ENCODE measurements at places on chromosomes 7 and 10.

DNA sequence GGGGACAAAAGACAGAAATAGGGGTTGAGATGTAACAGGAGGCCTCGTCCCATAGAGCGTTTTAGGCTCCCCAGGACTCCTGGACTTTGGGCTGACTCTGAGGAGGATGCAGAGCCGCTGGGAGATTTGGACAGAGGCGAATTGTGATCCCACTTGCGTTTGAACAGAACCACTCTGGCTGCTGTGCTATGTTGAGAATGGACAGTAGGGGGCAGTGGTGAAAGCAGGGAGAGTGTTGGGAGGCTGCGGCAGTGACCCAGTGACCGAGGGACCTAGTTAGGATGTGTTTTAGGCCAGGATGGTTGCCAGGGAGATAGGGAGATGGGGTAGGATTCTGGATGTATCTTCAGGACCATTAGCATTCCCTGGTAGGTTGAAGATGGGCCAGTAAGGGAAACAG lies 271.6 kb downstream of the CCDC3 start:
- no peak for DNase-seq

DNA sequence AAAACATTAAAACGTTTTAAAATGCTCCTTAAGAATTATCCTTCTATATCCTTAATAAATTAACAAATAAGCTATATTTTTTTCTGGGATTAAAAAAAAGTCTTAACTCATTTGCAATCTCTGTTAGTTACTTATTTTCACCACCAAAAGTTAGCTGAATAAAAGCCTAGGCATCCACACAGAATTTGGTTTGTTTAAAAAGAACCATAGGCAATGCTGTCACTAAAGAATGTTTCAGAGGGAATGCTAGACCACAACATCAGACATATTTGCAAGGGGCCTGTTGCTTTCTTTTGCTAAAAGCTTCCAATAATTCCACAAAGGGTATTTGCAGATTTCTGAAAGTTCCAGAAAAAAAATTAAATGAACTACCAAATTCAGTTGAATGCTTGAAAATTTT lies 244.2 kb downstream of the POU6F2 start:
- no peak for DNase-seq

DNA sequence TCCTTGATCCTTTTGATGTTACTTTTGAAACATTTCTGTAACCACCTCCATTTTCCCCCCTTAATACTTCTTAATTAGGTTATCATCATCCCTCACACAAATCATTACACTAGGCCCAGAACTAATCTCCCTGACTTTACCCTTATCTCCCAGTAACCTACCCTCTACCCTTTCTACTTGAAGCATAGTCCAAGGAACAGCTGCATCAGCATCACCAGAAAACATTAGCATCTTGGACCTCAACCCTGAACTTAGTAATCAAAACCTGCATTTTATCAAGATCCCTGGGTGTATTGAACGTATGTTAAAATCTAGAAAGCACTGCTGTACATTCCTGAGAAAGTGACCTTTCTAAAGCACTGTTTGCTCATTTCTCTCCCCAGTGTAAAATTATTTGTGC lies 38.8 kb downstream of the MGAM2 start:
- DNase-seq: no peak

DNA sequence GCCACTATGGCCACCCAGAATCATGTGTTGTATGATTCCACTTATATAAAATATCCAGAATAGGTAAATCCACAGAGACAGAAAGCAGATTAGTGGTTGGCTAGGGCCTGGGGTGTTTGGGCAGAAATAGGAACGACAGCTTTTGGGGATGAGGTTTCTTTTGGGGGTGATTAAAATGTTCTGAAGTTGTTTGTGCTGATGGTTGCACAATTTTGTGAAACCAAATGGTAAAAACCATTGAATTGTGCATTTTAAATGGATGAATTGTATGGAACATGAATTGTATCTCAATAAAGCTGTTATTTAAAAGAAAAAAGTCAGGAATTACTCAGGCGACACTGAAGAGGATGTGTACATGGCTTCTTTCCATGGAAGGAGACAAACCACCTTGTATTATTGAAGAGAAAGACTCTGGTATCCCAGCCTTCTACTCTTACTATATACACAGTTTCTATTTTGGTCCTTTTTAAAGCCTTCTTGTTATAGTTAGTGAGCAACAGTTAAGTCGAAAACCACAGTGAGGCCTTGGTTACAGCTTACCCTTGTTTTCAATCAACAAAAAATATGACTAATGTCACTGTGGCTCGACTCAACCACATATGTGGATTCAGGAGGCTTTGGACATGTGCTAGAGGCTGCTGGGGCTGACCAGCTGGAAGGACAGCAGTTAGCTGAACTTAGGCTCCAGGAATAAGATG lies 57.1 kb upstream of the KMT2E start:
- DNase-seq: peak; percentile 75

- no peak for DNase-seq
These were observed 33.5 kb downstream of the GCC1 start for GRCh38 chr7:127551941-127552340.

GRCh38 chr10:87860156-87860795 lies 3.1 kb downstream of the KLLN start:
- peak; percentile 67 for DNase-seq

DNA sequence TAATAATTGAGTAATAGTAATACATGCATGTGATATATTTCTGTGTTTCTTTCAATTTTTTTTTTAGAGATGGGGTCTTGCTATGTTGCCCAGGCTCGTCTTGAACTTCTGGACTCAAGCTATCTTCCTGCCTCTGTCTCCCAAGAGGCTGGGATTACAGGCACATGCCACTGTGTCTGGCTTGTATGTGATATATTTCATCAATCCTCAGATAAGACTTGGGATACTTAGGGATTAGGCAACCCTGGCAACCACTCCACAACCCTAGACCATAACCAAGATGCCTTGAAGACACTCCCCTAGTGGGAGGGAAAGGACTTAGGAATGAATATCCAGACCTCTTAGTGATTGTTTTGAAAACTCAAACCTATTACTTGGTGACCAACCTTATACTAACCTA lies 154.8 kb downstream of the CCDC3 start:
- DNase-seq: no peak

- no peak for DNase-seq
These were observed 42.0 kb downstream of the GNA12 start for GRCh38 chr7:2802101-2802500.

DNA sequence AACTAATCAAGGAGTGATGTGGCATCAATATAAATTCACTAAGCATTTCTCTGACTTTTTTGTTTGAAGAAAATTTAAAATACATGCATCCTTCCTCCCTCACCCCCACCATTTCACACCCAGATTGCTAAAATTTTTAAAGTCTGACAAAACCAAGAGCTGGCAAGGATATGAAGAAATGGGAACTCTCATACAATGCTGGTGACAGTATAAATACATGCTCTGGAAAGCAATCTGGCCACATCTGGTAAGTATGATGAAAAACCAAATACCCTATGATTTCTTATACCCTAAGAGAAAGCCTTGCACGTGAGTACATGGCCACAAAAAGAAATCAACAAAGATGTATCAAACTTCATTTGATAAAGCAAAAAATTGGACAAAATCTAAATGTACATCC lies 31.2 kb downstream of the P4HA1 start:
- DNase-seq: no peak

DNA sequence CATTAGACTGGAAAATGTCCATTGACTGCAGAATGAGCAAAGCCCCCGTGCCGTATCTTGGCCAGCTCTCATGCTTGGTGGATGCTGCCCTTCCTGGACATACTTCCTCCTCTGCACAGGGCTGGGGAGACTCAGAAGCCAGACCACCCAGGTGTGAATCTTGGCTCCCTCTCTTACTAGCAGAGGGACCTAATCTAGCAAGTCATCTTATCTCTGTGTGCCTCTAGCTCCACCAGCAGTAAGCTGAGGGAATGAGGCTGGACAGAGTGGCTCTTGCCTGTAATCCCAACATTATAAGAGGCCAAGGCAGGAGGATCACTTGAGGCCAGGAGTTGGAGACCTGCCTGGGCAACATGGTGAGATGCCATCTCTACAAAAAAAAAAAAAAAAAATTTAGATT lies 173.8 kb upstream of the GHITM start:
- no peak for DNase-seq

DNA sequence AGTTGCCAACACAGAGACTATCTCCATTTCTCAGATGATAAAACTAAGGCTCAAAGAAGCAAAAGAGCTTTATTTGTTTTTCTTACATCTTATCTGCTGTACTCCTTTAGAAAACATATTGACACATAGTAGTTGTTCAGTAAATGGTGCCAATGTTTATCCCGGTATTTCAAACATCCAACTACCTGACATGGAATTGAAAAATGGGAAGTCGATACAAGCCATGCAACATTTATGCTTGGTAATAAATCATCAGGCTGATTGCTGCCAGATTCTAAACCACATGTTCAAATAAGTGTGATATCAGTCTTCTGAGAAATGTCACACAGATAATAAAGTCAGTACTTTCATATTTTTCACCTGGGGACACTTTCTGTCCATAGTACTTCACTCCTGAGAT lies 65.8 kb upstream of the C10orf120 start:
- no peak for DNase-seq

DNA sequence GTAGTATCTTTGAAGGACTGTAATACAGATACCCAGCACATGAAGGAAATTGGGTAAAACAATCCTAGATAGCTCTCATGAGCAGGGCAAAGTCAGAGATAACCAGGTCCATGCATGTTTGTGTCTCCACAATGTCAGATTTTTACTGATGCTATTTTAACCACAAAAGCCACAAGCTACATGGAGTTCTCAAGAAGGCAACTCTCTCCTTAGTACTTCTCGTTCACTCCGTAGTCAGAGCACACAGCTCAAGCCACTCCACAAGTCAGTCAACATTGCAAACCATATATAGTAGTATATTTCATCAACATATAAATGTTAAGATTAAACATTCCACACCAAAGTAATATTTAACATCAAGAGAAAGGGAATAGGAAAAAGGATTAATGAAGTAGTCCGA lies 98.0 kb upstream of the PIK3CG start:
- DNase-seq: no peak

DNA sequence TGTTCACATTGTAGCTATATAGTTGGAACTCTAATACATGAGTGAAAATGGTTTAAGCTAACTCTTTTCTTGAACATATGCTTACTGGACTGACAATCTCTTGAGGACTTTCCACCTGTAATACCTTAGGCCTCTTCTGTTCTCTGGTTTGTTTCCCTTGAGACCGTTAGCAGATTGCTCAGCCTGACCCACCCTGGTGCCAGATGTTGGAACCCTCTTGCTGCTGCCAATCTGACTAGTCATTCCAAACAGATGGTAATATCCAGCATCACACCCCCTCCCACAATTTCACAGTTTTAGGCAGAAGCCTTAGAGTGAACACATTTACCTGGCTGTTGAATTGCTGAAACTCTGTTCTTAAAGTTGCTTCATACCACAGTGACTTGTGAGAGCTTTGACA lies 18.7 kb downstream of the CALD1 start:
- DNase-seq: no peak

GRCh38 chr10:102888048-102888447 lies 18.8 kb downstream of the AS3MT start:
- DNase-seq: no peak

GRCh38 chr10:10617686-10618085 lies 400.0 kb upstream of the CELF2 start:
- no peak for DNase-seq

GRCh38 chr7:151432658-151433521 lies 7.1 kb downstream of the CRYGN start:
- DNase-seq: peak; percentile 47

DNA sequence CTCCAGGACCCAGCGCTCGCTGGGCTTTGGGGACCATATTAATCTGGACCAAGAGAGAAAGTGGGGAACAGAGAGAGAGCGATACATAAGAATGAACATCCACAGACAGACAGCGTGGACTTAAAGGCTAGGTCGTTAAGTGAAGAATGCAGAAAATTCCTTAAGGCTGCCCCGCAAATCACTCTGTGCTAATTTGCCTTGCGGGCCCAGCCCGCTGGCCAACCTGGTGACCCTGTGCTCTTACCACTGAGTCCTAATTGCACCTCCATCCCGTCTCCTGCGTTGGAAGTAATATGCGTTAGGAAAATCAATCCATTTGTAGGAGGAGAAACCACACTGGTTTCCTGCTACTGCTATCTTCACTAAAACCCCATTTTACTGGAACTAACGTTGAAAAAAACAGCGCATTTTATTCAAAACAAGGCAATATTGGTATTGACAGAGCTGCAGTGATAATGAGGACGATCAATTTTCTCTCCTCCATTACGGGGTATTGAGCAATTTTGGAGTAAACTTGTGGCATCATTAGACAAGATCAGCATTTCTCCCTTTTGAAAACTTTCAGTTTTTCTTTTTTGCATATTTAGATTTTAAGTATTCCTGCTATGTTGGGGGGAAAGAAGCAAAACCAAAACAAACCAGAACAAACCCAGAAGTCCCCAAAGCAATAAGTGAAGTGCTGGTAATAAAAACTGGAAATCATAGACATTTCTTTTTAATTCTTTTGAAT lies 85.2 kb downstream of the WDFY4 start:
- DNase-seq: no peak

DNA sequence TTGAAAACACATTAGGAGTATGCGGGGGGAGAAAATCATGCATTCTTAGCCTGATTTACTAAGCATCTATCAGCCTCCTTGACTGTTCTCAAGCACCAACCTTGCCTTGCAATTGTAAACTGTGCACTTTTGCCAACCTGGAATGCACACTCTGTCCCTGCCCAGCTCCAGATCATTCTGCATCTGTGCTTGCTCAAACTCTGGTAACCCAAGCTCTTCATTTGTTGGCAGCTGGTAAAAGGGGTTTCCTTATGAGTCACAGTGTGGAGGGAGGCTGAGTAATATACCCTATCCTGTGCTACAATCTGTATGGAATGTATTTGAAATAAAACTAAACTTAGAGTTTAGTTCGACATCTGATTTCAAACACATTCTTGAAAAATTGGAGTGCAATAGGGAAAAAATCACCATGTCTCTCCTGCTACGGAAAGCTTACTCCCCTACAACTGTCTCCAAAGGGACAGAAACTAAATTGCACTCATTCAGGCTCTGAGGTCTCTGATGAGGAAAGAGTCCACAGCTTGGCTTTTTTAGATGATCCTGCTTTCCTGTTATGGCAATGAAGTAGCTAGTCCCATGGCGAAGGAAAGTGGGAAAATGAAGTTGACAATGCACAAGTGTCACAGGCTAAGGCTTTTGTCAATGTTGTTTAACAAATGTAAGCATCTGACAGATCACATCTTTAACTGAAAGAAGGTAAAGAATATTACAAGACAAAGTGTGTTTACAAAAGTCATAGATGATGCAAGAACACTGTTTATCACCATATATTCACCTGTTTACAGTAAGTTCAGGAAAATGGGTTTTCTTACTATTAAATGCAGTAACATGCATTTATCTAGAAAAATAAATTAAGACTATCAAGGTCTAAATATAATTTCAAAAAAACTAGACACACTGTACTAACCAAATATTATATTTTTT lies 61.9 kb downstream of the TES start:
- no peak for DNase-seq

- no peak for DNase-seq
These were observed 113.1 kb downstream of the INPP5A start for GRCh38 chr10:132650611-132651250.
